Stimulated activated naive CD8-positive, alpha-beta T cell treated with anti-CD3 and anti-CD28 coated beads, Interleukin-15, Interleukin-2, amounts not matched to agents 100 U/mL and 50 U/mL, for 24 hours (primary cell): ENCODE measurements at places on chromosomes 12 and 14.
A peak's percentile ranks its signal among the peaks of the same experiment; 100 is the strongest.

DNA sequence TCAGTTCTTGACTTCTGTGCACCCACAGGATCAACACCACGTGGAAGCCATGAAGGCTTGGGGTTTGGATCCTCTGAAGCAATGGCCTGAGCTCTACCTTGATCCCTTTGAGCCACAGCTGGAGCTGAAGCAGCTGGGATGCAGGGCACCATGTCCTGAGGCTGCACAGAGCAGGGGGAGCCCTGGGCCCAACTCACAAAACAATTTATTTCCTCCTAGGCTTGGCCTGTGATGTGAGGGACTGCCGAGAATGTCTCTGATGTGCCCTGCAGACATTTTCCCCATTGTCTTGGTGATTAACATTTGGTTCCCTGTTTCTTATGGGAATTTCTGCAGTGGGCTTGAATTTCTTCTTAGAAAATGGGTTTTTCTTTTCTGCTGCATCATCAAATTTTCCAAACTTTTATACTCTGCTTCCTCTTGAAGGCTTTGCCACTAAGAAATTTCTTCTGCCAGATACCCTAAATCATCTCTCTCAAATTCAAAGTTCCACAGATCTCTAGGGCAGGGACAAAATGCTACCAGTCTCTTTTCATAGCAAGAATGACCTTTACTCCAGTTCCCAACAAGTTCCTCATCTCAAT, 288.2 kb downstream of the CCDC59 start:
- DNase-seq = no peak

DNA sequence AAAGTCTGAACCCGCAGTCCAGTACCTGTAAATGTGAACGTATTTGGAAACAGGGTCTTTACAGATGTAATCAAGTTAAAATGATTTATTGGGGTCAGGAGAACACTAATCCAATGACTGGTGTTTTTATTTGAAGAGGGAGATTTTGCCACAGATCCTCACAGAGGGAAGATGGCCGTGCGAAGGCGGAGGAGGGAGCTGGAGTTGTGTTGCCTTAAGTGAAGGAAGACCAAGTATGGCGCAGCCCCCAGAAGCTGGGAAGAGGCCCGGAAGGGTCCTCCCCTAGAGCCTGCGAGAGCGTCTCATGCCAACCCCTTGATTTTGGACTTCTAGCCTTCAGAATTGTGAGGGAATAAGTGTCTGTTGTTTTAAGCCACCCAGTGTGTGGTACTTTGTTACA, 102.8 kb upstream of the NUDT4 start:
- DNase-seq = no peak

GRCh38 chr14:69004731-69005431, 25.8 kb upstream of the ACTN1 start:
- no peak for DNase-seq

GRCh38 chr12:88185279-88185678, 43.2 kb downstream of the TMTC3 start:
- no peak for DNase-seq

DNA sequence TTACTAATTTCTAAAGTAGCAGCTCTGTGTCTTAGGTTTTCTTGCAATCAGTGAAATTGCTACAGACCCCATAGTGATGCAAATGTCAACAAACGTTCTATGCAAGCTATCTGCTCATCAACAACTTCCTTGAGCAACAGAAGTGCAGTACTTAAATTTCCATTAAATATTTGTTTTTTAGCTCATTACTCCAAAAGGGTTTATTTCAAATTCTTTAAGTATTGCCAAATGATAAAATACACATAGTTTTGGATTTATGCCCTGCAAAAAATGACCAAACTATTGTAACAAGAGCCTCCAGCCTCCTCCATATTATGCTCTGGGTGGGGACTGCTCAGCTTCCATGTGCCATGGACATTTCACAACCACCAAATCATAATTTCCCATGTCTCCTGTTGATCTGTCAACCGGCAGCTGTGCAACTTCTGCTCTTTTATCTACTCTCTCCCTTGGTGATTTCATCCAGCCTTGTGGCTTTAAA, 4.4 kb downstream of the BDKRB1 start:
- DNase-seq = no peak

DNA sequence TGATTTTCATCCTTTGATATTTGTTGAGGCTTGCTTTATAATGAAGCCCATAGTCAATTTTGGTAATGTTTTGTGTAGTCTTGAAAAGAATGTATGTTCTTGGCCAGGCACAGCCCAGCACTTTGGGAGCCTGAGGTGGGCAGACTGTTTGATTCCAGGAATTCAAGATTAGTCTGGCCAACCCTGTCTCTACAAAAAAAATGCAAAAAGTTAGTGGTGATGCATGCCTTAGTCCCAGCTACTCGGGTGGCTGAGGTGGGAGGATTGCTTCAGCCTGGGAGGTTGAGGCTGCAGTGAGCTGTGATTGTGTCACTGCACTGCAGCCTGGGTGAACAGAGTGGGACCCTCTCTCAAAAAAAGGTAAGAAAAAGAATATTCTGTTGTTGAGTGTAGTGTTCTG, 10.8 kb downstream of the ETNK1 start:
- DNase-seq = no peak

DNA sequence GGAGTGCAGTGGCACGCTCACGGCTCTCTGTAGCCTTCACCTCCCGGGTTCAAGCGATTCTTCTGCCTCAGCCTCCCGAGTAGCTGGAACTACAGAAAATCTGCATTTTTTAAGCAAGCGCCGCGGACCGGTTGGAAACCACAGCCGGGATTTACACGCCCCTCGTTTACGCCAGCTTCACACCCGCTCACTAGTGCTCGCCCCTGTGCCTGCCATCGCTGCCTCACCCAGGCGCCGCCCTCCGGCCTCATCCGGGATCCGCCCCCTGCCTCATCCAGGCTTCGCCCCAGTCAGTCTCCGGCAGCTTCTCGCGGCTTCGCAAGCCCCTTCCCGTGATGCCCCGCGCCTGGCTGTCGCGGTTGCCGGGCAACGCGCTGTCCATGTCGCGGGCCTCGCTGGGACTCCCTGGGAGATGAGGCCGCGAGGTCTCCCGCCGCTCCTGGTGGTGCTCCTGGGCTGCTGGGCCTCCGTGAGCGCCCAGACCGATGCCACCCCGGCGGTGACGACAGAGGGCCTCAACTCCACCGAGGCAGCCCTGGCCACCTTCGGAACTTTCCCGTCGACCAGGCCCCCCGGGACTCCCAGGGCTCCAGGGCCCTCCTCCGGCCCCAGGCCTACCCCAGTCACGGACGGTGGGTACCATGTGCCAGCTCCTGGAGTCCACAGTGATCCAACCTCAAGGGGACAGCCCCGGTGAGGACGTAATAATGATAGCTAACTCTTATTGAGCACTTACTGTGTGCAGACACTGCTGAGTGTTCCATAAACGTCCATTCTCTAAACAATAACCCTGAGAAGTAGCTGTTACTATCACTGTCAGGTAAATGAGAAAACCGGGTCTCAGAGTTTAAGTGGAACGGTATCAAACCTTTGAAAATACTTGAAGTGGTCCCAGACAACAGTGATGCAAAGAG, at the start of gene TCTN1:
Gene TCTN1 (plus strand): TSS at position 359 of the 914 bp plus-strand sequence. CDS start 54 bp downstream, at position 413.
- DNase-seq = peak; percentile 98

- no peak for DNase-seq
Measured at GRCh38 chr14:77119851-77120250, 21.7 kb downstream of the ZDHHC22 start.

DNA sequence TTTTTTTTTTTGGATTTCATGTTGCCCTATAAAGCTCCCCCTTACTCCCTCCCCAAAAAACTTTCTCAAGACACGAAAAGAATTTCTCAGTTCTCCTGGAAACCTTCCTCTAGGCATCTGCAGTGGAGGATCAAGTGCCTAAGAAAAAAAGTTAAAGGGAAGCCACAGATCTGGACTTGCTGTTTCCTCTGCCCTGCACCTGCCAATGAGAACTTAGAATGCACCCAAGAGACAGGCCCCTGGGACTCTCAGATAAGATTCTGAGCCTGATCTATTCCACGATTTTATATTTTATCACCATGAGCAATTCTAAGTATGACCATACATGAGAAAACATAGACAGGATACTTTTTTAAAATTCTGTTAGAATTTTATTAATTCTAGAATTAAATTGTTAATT, 728.9 kb downstream of the BCL11B start:
- DNase-seq = no peak

- no peak for DNase-seq
Measured at GRCh38 chr12:133010657-133011297, 24.6 kb downstream of the ZNF26 start.
